ENCODE measurements at places on chromosomes 12 and 14.

DNA sequence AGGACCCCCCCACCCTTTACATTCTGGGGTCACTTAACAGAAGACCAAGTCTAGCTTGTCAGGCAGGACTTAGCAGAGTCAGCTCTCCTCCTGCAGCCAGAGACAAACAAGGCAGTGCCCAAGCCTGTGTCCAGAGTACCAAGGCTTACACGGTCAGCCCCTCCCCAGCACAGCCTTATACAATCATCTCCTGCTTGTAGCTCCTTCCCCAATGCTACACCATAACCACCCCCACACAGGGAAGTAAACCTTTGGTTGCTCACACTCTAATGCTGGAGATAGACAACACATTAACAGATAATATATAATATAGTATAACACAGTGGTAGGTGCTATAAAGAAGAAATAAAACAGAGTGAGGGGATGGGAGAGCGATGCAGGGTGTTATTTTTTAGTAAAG lies 175.4 kb upstream of the PWP1 start:
- no peak for DNase-seq

DNA sequence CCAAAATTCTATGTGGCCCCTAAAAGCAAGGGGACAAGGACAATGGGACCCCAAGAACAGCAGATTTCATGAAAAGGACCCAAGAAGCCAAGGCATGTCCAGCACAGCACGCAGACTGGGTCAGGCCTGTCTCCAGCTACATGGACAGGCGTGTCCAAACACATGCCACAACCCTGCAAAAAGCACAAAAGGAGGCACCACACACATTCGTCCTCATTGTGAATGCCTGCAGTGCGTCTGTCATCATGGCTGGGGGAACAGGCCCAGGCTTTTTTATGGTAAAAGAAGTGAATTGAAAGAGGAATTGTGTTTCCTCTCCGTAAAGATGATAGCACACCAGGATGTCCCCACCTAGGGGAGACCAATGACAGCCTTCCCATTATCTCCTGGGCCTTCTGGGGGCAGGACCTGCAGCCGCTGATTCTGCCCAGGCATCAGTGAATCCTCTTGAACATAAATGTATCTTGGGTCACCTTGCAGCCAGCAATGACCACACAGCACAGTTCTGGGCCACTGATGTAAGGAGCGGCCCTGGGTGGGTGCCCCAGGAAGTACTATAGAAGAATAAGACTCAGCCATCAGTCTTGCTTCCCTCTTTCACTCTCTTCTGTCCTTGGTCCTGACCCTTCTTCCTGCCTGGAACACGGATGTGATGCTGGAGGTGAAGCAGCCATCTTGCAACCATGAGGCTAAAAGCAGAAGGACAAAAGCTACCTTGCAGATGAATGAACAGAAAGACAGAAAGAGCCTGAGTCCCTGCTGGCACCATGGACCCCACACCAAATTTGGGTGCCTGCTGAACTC lies 29.8 kb upstream of the C14orf180 start:
- no peak for DNase-seq

GRCh38 chr14:68510201-68511128 lies 282.4 kb downstream of the ZFP36L1 start:
- no peak for DNase-seq

DNA sequence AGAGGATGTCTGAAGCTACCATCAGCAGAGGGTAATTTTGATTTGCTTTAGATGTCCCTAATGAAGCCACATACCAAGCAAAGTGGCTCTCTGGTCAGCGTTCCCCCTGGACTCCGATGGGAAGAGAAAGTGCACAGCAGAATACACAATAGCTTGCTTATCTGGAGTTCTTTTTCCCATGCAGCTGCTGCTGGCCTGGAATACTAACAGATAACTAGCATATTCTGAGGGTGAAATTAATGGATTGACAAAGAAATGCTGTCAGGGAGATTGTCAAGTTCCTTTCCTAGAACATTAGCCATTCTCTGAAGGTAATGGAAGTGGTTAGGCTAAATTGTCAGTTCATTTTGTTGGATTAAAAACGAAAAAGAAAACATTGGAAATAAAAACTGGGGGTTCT lies 391.3 kb downstream of the FLRT2 start:
- DNase-seq: no peak

- DNase-seq: no peak
Measured at GRCh38 chr14:75023108-75023507, 20.4 kb downstream of the EIF2B2 start.

GRCh38 chr14:96727491-96727890 lies 69.7 kb upstream of the VRK1 start:
- DNase-seq: no peak

DNA sequence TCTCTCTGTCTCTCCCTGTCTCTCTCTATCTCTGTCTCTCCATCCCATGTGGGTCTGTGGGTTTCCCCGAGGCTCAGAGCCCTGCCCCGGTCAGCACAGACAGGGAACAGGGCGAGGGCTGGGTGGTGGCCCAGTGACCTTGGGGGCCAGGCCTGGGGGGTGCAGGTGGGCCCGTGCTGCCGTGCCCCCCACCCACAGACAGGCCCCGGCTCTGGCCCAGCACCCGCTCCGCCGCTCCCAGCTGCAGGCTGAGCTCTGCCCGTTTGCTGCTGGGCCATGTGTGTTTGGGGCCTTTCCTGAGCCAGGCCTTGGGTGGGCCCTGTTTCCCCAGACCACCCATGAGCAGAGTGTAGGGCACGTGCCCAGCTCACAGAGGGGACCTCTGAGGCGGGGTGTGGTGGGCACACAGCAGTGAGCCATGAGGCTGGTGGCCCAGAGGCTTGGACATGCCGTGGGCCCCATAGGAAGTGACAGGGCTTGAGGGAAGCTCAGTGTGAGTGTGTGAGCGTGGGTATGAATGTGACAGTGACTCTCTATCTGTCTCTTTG lies 51.0 kb downstream of the TMEM121 start:
- DNase-seq: no peak

DNA sequence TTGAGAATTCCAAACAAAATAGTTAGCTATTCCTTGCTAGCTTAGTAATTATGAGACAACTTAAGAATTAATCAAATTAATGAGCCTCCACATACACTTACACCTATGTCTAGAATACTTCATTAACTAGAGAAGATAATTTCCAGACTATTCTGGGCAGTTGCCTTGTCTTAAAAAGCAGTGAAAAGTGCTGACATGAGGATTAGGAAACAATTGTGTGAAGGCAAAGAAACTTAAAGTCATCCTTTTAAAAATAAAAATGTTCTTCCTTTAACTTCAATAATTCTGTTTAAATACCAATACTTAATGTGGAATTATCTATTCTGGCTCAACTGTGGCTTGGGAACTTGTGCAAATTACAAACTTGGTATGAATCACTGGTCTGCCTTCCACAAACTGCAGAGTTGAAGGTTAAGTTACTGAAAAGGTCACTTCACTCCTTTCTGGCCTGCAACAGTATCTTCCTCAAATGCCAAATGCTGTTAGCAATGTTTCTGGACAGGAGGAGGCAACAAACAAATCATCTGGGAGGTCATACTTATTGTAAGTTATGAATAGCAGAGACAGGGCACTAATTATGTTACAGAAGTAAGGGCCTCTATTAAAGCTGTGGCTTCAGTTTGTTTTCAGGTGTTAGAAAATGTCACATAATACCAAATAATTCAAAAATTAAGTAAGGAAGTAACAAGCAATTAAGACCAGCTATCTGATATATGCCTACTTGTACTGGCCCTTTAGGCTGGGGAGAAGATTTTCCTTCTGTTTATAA lies 19.2 kb downstream of the PPTC7 start:
- peak; percentile 76 for DNase-seq

DNA sequence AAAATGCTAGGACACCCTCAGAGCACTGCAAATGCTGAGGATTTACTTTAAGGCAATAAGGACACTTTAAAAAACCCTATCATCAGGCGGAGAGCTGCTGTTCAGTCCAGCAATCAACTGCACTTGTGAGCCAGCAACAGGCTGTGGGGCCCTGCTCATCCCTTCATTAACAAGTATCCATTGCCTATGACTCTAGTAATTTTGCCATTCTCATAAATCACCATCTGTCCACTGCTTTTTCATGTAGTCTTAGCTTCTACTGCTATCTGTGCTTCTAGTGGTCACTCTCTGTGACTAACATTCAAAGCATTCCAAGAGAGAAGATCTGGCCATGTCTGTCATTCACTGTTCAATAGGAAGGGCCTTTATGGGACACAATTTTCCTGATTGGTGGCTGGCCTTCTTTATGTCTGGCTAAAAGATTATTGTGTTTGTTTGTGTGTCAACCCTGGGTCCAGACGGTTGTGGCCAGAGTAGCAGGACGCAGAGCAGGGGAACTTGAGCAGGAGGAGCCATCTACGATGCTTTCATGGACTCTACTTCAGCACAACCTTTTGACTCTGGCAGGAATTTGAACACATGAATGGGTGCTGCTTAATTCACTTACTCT lies 3.6 kb upstream of the KRAS start:
- DNase-seq: peak; percentile 18

DNA sequence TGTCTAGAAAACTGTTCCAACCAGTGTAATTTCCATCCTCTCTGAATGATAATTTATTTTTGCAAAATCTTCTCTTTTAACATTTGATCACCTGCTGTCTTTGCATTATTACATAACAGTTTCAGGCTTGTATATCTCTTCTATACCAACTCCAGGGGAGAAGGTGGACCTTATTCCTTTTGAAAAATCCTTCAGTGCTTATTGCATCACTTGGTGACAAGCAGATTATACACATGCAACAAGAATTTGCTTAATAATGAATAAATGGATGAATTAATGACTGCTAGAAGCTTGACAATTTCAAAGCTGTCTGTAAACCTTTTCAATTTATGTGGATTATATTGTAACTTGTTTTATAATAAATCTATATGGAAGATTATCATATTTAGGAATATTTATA lies 37.3 kb upstream of the C12orf75 start:
- DNase-seq: no peak

GRCh38 chr14:71060825-71061455 lies 153.7 kb downstream of the PCNX1 start:
- no peak for DNase-seq

- DNase-seq: no peak
Measured at GRCh38 chr12:64674367-64674922, 64.2 kb downstream of the RASSF3 start.

DNA sequence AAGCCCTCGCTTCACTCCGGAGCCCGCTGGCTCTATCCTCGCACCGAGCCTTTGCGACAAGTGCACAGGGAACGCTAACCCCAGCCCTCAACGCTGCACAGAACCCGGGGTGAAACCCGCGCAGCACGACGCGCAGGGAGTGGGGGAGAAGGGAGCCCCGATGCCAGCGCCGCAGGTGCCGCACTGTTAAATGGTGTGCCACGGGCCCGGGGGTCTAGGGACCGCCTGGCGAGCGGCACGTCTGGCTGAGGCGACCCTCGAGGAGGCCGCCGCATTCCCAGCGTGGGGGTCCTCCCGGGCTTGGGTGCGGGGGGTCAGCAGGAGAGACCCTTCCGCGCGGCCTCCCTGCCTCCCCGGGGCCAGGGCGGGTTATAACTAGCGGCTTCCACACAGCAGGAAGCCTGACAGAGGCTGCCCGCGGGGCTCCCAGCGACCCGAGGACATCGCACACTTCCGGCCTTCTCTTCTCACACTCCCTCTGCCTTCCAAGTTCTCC lies 23.8 kb upstream of the LRTM2 start:
- DNase-seq: no peak

GRCh38 chr12:19801941-19802340 lies 362.6 kb downstream of the AEBP2 start:
- no peak for DNase-seq

GRCh38 chr14:21440859-21441258 lies 15.1 kb downstream of the CHD8 start:
- peak; percentile 5 for DNase-seq

DNA sequence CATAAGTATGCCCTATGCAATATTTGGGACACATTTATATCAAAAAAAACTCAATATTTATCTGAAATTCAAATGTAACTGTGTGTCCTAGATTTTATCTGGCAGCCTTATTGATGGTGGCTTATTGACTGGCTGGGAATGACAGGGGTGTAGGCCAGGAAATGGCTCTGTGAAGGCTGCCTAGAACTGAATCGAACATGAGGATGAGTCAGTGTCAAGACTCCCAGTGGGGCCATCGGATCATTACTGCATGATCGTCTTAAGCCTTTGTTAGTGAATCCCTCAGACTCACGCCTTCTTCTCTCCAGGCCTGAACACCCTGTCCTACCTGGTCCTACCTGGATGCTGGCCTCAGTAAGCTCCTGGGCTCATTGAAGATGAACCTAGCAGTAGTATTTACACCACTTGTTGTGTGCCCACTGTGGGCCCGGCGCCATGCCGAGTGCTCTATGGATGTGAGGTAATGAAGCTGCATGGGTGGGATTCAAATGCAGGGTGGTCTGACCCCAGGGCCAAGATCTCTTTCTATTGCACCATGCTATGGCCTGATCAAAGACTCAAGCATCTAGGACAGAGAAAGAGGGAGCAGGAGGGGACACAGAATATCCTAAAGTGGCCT lies 21.0 kb upstream of the FAIM2 start:
- DNase-seq: no peak

All from HCEC 1CT (cell line).